ENCODE measurements at places on chromosomes 4 and X.
A peak's percentile ranks its signal among the peaks of the same experiment; 100 is the strongest.

DNA sequence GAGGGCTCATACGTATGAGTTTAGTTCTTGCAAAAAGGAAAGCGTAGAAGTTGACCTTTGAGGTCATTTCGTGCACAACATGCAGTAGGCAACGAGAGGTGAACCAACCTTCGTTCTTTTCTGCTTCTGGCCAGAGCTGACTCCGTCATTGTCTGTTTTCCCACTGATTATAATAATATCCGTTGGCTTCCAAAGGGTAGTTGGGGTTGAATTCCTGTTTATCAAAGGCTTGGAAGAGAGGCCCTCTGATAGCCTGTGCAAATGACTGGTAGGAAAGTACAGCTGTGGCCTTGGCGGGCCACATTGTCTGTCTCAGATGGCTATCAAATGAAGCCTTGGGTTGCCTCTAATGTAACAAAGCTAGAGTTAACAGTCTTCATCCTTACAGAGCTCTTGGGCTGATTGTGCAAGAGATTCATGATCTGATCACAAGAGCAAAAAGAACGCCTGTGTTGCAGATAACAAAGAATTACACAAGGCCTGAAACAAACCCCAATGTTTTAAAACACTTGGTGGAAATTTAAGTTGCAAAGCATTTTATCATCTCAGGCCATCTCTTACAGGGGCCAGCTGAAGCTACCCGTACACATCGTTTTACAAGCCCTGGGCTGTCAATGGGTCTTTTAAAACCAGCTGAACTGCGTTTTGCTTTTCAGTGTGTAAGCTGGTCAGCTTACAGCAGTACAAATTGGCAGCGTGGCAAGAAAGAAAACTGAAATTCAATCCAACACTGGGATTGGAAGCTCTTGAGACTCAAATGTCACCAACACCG, 46.1 kb upstream of the FAM9C start:
- no peak for DNase-seq

DNA sequence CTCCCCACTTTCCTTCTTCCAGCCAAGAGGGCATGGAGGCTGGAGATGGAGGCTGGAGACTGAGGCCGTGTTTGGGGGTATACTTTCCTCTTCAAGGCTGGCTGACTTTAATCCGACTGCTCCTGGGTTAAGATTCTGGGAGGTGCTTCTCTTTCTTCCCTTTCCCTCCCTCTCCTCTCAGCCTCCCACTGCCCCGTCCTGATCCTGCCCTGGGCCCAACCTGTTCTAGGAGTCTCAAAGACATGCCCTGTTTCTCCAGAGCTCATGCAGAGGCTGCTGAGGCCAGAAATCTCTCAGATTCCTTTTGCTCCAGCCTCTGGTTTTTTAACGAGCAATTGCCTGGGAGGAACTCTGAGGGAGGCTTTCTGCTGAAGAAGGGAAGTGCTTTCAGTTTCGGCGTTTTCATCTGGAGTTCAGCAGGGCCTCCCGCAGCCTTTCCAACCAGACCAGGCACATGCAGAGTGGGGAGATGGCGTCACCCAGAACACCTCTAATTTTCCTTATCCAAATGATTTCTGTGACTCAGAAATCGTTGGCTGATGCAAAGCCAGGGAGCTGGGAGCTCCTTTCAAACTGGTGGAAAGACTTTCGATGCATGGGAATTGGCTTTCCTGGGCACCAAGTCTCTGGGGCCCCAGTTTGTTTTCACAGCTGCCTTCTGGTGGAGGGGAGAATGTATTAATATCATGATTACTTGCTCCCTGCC, 34.5 kb upstream of the FAM9C start:
- DNase-seq = peak; percentile 35

DNA sequence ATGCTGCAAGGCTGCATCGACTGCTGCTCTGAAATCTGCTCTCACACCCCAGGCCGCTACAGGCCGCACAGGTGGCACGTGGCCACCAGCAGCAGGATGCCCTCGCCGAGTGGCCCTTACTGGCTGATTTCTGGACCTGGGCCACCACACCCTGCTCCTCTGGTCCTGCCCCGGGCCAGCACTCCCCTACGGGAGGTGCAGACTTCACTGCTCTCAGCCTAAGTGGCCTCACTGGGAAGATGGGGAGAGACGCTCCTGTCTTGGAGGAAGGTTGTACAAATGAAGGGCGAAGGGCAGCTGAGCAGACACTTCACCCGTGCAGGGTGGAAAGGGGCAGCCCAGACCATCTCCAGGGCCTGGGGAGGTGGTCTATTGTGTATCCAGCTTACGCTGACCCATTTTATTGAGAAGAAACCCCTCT, 72.5 kb downstream of the ACOX3 start:
- no peak for DNase-seq

GRCh38 chr4:145735827-145736226, 55.9 kb downstream of the C4orf51 start:
- DNase-seq = no peak

All from NCI-H2081 (cell line).